ENCODE measurements at places on chromosomes 5 and 9.

GRCh38 chr9:38003230-38003629 lies 65.8 kb downstream of the SHB start:
- DNase-seq: peak; percentile 23

- no peak for DNase-seq
Observed at GRCh38 chr5:108560581-108560980, 178.7 kb upstream of the FBXL17 start.

DNA sequence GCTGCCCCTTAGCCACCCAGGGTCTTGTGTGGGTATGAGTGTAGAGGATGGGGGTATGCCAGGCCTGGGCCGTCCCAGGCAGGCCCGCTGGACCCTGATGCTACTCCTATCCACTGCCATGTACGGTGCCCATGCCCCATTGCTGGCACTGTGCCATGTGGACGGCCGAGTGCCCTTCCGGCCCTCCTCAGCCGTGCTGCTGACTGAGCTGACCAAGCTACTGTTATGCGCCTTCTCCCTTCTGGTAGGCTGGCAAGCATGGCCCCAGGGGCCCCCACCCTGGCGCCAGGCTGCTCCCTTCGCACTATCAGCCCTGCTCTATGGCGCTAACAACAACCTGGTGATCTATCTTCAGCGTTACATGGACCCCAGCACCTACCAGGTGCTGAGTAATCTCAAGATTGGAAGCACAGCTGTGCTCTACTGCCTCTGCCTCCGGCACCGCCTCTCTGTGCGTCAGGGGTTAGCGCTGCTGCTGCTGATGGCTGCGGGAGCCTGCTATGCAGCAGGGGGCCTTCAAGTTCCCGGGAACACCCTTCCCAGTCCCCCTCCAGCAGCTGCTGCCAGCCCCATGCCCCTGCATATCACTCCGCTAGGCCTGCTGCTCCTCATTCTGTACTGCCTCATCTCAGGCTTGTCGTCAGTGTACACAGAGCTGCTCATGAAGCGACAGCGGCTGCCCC lies 2.6 kb downstream of the SLC35A4 start:
- no peak for DNase-seq

GRCh38 chr5:170338933-170339779 lies 41.6 kb upstream of the LCP2 start:
- peak; percentile 81 for DNase-seq

DNA sequence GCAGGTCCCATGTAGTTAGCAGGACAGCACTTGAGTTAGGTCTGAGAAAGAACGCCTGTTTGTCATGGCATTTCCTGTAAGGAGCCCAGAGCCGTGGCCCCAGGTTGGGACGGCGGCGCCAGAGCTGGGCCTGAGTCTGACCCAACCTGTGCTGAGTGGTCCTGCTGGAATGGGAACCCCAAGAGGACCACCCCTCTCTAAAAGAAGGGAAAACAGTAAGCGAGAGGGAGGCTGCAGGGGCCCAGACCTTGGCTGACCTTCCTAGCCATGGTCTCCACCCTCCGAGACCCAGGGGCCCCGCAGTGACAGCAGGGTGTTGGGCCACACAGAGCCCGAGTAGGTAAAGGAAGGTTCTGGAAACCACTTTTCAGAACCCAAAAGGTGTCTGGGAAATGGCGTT lies 1.8 kb upstream of the LRRC14B start:
- DNase-seq: no peak

Measured in CD4-positive, alpha-beta T cell treated with Interleukin-4 for 1 hour (primary cell).